ENCODE measurements at places on chromosomes 1 and 21.

GRCh38 chr21:21238629-21239400, 240.6 kb downstream of the NCAM2 start:
- ATAC-seq = no peak

- peak; percentile 54 for ATAC-seq
These were observed 305.1 kb downstream of the LTN1 start for GRCh38 chr21:28687586-28687985.

DNA sequence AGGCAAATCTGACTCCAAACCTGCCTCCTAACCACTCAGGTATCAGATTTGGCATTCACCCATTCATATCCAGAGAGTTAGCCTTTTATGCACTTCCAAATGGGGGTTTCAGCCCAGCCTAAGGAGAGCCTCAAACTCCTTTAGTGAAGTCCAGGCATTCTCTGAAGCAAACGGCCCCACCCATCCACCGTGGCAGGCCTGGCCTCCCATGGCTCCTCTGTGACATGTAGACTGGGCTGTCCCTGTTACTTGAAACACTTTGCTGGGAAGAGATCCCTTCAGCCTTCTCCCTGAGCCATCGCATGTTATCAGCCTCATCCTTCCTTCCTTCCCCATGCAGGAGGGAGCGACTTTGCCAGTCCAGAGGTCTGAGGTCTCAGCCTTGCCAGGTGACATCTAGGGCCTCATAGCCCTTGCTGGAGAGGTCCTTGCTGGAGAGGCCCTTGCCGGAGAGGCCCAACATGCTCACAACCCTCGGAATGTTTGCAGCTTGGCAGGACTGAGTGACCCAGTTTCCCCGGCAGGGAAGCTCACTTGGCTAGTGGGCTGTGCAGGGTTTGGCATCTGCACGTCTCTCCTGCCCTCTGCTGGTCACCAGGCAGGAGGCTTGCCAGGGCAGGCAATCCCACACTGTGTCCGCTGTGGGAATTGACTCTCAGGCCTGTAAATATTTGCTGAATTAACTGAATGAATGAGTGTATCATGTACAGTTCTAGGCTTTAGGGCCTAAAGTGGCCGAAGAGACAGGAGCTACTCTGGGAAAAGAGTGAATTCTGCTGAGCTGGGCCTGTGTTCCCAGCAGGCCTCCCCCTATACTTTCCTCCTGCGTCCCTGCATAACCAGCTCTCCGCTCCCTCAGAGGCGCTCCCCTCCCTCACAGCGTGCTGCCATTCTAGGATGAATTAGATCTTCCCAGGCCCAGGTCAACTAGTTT, 26.7 kb upstream of the RBM15 start:
- peak; percentile 95 for ATAC-seq

DNA sequence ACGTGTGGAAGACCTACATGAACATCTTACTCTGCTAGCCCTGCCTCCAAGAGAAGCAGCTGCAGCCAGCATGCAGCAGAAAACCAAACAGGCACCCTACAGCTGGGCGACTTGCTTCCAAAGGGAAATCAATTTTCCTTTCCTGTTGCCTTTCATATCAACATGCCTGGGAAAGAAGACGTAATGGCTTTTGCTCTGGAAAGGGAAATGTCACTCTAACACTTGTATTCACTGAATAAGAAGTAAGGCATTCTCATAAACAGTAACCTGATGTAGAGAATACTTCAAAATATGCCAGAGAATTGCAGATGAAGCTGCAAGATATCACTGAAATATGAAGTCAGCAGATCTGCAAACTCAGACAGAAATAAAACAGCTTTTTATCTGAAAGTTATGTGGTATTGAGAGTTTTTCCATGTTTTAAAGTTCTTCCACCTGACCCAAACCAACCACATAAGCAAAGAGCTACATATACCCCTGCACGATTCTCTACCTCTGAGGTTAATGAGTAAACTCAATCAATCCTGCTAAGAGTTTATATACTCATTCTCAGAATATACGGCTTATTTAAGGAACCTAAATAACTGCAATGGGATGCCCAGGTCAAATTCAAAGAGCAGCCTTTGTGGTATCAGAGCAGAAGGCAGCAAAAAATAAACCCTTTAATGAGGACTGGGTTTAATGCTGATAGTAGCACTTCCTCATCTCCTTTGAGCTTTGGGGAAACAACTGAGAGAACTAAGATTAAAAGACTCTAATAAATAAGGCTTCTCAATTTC, 150.9 kb downstream of the RERE start:
- ATAC-seq = no peak

- ATAC-seq = peak; percentile 55
These were observed 1.1 kb upstream of the PPM1J start for GRCh38 chr1:112716133-112716720.

DNA sequence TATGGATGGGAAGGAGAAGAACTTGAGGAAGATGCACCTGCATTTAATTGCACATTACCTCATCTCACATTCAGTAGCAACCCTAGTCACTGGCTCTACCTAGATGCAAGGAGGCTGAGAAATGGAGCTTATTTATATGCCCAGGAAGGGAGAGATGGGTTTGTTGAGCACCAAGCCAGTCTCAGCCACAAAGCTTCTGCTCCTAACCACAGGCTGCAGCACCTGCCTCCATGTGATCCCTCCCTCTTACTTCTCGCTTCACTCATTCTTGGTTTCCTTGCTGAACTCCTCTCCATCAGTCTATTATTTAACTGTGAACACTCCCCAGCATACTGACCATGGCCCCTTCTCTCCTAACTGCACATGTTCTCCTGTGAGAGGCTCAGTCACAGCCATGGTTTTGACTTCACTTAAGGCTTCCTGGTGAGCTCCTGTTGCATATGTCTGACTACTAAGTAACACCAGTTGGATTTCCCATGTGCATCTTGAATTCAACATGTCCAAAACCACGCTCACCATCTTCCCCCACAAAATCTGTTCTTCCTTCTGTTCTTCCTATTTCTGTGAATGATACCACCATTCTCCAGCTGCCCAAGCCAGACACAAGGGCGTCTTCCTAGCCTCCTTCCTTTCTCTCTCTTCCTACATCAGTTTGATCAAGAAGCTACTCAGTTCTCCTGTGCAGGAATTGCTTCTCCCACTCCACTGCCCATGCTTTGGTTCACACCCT, 139.8 kb downstream of the AK5 start:
- ATAC-seq = peak; percentile 65

- ATAC-seq = no peak
These were observed 7.8 kb downstream of the HSPA6 start for GRCh38 chr1:161531986-161532643.

DNA sequence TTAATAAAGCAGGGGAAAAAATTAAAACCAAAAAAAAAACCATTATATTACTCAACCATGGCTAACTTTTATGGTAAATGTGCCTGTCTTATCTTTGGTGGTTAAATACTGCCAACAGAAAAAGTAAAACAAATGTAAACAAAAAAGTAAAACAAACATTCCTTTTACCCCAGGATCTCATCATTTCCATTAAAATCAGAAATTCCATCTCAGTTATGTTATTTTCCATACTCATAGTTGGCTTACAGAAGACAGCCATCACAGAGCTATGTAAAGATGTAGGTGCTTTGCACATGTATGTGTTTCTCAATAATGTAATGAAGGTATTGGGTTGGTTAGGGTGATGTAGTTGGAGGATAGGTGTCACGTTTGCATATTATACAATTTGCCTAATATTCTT, 185.0 kb downstream of the KCNK2 start:
- no peak for ATAC-seq

DNA sequence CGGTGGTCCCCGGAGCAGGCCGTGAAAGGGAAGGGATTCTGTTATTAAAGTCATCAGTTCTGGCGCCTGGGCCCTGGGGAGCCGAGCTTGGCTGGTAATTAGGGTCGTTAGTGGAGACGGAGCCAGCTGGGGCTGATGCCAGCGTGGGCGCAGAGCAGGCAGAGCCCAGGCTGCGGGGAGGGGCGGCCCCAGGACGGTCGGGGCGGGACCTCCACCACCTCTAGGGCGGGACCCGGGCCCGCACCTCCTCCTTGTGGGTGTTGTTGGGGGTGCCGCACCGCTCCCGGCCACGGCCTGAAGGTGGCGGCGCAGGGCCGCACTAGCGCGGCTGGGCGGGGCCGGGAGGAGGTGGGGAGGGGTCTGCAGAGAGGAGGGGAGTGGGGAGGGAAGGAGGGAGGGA, 470.6 kb downstream of the PTPRU start:
- ATAC-seq = peak; percentile 61

GRCh38 chr1:1198423-1199140, 7.8 kb downstream of the TNFRSF18 start:
- ATAC-seq = no peak

DNA sequence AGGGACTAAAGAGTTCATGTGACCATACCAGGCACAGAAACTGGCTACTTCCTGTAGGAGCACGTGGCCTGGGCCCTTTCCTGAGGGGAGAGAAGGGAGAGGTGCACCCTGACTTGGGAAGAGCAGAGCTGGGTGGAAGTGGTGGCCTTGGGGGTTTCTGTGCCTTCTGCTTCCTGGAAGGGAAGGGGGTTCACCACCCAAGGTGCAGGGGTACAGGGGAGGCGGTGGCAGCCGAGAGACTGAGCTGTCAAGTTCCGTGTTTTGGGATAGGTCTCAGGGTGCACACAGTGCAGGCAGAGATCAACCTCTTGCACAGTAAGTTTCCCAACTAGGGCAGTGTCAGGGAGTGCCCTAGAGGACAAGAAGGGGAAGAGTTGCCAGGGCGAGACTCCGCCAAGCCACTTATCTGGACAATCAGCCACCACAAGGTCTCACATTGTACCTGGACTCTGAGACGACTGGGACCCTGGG, 10.1 kb downstream of the HECTD3 start:
- ATAC-seq = no peak

GRCh38 chr1:55611123-55611522, 396.0 kb upstream of the USP24 start:
- ATAC-seq = no peak

- no peak for ATAC-seq
These were observed 5.2 kb downstream of the KCNQ4 start for GRCh38 chr1:40788561-40789341.

DNA sequence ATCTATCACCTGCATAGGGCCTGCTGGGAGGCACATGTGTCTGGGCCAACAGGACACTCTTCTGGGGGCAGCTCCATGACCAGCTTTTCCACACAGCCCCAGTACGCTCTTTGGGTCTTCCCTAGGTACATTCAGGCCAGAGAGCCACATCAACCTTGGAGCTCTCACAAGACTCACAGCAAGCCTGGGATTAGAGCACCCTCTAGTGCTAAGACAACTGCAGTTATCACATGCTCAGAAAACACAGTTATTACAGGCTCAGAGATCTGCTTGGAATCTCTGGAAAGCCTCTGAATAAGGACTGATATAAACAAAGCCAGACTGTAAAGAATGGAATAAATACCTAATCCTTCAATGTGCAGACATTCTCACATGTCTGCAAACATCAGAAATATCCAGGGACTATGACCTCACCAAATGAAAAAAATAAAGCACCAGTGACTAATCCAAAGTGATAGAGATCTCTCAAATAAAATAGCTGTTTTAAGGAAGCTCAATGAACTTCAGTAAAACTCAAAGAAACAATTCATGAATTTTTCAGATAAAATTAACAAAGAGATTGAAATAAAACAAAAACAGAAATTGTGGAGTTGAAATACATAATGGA, 563.9 kb upstream of the NR5A2 start:
- peak; percentile 26 for ATAC-seq

GRCh38 chr1:213861841-213862240, 125.9 kb upstream of the PROX1 start:
- ATAC-seq = no peak

GRCh38 chr1:155983191-155984024, 5.1 kb upstream of the ARHGEF2 start:
- ATAC-seq = peak; percentile 31

DNA sequence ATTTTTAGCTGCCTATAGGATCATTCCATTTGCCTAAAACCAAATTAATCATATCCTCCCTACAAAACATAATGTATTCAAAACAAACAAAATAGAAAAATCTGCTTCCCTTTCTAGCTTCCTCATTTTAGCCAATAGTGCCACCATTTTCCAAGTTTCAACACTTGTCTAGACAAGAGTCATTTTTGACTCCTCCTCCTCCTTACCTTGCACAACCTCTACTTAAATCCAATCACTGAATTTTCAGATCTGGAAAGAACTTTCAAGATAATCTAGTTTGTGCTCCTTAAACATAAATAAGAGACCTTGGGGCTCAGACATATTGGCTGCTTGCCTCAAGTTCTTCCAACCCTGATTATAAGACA, 7.4 kb downstream of the STX6 start:
- ATAC-seq = no peak

- ATAC-seq = no peak
These were observed 36.9 kb upstream of the C1orf105 start for GRCh38 chr1:172383536-172383935.

GRCh38 chr21:43367296-43367695, 59.6 kb downstream of the SIK1 start:
- ATAC-seq = no peak

DNA sequence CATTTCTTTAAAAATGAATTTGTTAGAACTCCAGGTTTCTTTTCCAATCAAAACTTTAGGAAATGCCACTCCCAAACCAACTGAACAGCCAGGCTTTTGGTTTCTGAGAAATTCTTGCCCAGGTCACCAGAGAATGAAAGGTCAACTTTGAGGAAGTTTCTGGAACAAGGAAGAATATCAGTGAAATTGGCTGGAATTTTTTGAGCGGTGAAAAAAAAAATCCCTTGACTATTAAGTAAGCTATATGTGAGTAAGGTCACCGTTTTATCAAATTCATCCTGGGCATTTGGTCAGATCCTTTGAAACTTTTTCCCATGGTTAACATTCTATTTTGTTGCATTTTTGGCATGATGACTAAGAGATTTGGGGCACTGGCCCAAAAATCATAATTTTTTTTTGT, 469.3 kb downstream of the LTN1 start:
- ATAC-seq = no peak

GRCh38 chr21:42057851-42058437, 13.2 kb upstream of the UMODL1 start:
- no peak for ATAC-seq

DNA sequence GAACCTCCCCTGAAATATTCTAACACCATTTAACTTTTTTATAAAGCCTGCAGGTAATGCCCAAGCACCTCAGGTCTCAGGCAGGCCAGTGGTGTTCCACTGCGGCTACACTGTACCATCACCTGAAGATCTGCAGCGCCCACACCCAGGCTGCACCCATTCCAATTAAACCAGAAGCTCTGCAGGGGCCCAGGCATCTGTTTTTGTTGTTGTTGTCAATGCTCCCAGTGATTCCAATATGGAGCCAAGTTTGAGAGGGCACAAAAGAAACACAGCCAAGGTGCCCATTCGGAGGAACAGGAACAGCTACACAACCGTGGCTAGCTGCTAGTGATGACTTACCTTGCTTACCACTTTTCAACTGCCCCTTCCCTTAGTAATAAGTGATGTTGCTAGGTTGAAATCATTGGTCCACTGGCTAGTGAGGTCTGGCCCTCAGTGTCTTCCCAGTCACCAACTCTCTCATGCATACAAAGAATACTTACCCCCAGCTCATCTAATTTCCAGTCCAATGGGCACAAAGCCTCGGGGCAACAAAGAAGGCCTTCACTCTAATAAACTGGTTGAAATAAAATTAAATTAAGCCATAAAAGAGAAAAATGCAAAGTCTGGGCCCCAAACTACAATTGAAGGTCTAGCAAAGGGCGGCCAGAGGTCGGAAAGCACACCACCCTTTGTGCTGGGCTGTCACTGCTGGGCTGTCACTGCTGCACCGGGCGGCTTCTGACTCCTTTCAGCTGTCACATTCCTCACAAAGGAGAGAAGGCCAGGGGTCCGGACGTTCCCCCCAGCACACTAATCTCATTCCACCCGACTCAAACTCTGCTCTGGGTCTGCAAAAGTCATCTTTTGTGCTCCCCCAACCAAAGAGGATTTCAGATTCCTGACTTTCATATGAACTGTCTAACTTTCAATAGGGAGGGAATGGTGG, 34.9 kb downstream of the SIPA1L2 start:
- no peak for ATAC-seq

All from activated T-helper 17 cell treated with anti-CD3 and anti-CD28 coated beads, Interleukin-2, amount 50 U/mL, for 72 hours (primary cell).